ENCODE measurements at places on chromosomes 2 and 18.

GRCh38 chr18:3177902-3178687 is 41.7 kb downstream of the MYOM1 start:
- no peak for DNase-seq

GRCh38 chr2:24824071-24824588 is 30.9 kb downstream of the CENPO start:
- DNase-seq, result no peak

DNA sequence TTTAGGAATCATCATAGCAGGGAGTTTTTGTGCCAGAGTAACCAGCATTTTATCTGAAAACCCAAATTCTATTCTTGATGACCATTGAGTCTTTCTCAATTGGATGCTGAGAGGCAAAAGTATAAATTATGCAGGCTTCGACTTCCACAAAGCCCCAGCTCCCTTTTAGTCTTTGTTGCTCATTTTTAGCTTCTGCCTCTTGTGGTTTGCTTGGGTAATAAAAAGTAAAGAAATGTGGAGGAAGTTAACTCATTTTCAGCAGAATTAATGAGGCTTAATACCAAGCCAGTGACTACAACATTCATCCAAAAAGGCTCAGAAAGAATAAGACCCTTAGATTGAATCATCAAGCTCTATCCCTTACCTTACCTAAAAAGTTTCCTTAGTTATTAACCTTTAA is 18.6 kb downstream of the ERMN start:
- peak; percentile 3 for DNase-seq

- DNase-seq, result peak; percentile 1
These were observed 202.4 kb upstream of the HNRNPA3 start for GRCh38 chr2:177010146-177010545.

DNA sequence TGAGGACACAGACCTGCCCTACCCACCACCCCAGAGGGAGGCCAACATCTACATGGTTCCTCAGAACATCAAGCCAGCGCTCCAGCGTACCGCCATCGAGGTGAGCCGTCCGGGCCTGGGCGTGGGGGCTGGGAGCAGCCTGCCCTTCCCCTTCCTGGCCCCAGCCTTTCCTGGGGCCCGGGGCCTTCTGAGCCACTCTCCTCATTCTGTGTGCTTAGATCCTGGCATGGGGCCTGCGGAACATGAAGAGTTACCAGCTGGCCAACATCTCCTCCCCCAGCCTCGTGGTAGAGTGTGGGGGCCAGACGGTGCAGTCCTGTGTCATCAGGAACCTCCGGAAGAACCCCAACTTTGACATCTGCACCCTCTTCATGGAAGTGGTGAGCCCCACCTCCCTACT is 157.9 kb downstream of the DYSF start:
- no peak for DNase-seq

DNA sequence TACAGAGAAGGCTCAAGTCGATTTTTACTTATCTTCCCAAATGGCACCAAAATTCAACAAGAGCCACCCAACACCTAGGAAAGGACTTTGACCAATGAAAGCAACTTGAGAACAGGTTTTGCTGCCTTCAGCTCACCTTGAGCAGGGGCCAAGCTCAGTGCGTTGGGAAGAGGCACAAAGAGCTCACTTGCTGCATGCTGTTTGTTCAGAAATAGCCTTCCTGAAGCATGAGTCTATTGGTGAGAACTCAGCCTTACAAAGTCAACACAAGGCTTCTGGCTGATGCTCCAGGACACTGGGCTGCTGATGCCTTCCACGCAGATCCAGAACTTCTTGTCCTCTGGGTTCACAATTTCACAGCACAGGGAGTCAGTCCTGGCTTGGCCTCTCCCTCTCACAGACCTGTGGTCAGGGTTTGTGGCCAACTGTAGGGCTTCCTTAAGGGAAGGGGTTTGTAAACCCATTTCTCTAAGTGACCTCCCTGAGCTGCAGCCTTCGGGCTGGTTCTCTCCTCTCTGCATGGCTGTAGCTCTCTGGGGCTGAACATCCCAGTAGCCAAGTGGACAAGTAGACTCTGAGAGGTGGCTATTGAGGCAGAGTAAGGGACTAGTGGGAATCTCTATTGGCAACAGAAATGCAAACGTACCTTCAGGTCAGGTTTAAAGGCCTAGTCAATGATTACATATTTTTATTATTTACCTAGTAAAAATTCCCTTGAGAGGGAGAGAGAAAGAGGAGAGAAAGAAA is 124.7 kb upstream of the GATA6 start:
- no peak for DNase-seq

GRCh38 chr2:230541934-230542380 is 126.0 kb downstream of the SP100 start:
- peak; percentile 36 for DNase-seq

- no peak for DNase-seq
These were observed 248.4 kb downstream of the GLI2 start for GRCh38 chr2:120984046-120984445.

GRCh38 chr2:158723181-158723838 is 71.8 kb upstream of the DAPL1 start:
- no peak for DNase-seq

- peak; percentile 63 for DNase-seq
These were observed 23.0 kb upstream of the ACTR2 start for GRCh38 chr2:65204461-65205210.

DNA sequence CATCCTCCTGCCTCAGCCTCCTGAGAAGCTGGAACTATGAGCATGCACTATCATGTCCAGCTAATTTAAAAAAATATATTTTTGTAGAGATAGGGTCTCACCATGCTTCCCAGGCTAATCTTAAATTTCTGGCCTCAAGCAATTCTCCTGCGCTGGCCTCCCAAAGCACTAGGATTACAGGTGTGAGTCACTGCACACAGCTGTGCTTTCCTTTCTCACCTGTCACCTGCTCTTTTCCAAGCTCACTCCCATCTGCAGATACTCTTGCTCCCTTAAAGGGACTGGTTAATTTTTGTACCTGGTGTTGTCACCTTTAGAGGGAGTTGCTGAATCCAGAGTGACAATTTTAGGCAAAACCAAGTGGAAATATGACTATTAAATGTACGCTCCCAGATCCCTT is 178.2 kb downstream of the LOXHD1 start:
- no peak for DNase-seq

DNA sequence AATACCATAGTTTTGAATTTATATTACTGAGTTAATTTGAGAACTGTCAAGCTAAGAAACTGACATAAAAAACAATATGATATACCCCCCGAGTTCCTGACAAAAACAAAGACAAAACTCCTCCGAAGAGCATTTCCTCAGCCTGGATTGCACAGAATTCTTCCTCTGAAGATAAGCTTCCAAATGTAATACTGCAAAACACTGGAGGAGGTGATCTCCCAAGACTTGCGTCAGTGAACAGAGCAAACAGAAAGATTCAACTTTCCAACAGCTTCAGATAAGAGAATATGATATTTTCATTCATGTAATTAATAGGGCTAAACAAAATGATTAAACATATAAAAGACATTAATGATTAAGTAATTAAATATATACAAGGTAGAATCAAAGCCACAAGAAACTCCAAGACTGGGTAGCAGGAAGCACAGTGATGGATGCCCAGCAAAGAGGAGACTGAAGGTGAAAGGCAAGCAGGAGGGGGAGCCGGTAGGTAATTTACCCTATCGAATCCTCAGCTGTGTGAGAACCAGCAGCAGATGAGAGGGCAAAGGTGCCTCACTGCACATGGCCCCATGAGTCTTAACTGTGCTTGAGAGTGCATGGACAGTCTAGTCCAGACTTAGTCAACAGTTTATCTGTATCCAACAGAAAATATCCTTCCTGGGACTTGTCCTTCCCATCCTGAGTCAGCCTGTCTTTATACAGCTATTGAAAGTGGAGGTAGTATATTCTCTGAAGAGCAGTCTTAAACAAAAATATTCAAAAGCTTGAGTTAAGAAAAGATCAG is 18.3 kb upstream of the SERPINB3 start:
- DNase-seq, result peak; percentile 63

GRCh38 chr2:15554525-15555218 is 6.5 kb downstream of the NBAS start:
- no peak for DNase-seq

DNA sequence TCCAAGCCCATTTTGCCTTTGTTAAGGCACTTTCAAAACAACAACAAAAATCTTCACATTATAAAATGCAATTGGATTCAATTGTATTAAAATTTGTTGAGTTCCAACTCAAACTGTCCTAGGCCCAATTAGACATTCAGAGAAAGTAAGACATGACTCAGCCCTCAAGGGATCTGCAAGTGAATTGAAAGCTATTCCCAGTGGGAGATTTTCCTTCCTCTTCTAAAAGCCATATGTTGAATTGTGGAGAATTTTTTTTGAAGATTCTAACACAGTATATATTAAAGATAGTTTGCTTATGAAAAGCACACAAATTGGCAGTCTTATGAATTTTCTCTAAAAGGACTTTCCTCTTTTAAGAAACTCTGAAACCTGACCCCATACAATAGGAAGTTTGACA is 268.0 kb upstream of the PARD3B start:
- DNase-seq, result no peak

- DNase-seq, result peak; percentile 48
These were observed at the start of gene NEURL3 for GRCh38 chr2:96505231-96505889. TSS of gene NEURL3 (minus strand) at chr2:96505357. CDS start at chr2:96505286, 71 bp downstream.

DNA sequence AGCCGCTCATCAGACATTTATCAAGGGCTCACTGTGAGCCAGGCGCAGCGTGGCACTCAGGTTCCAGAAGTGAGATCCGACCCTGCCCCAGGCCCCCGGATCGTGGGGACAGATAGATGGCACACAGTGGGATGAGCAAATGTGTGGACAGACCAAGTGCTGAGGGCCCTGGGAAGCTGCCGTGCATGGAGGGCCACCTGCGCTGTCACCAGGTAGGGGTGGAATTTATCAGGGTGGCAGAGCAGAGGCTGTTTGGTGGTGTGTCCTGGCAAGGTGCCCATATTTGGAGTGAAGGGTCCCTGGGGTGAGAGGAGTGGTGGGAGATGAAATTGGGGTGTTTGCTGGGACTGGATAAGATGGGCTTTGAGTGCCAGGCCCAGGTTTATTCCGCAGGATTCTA is 92.8 kb upstream of the HS6ST1 start:
- no peak for DNase-seq

DNA sequence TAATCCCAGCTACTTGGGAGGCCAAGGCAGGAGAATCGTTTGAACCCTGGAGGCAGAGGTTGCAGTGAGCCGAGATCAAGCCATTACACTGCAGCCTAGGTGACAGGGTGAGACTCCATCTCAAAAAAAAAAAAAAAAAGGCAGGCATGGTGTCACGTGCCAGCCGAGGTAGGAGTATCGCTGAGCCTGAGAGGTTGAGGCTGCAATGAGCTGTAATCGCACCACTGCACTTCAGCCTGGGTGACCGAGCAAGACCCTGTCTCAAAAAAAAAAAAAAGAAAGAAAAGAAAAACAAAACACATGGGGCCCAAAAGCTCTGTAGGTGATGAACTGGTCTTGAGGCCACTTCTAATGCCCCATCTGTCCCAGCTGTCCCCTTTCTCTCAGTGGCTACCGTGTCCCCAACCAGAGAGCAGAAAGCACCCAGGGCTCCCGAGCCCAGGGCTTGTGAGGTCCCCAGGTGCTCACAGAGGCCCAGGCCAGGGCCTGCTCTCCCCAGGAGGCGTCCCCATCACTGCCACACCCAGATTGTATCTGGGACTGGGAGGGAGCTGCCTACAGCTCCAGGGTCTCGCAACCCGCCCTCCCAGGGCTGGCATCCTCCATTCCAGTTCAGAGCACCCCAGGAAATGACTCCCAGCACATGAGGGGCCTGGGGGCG is 8.5 kb downstream of the KLHL30 start:
- no peak for DNase-seq

GRCh38 chr2:159148901-159149300 is 137.6 kb downstream of the WDSUB1 start:
- no peak for DNase-seq

DNA sequence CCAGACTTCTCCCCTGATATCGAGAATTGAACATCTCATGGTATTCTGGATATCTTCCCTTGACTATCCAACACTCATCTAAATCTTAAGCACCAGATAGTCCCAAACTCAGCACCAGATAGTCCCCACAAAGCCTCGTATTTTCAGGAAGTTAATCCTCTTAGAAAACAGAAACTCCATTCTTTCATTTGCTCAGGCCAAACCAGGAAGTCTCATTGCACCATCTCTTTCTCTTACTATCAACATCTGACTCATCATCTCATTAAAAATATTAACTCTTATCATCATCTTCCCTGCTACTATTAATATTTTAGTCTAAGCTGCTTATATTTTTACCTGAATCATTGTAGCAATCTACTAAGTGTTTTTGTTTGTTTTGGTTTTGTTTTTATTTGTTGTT is 286.4 kb downstream of the GALNT13 start:
- DNase-seq, result peak; percentile 53

DNA sequence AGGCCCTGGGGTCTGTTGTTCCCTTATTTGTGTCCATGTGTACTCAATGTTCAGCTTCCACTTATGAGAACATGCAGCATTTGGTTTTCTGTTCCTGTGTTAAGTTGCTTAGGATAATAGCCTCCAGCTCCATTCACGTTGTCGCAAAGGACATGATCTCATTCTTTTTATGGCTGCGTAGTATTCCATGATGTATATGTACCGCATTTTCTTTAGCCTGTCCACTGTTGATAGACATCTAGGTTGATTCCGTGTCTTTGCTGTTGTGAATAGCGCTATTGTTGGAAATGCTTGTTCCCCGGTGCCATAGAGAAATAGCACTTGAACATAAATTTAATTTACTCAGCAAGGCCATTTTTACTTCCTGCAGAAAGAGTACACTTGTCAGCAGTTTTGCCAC is 51.3 kb upstream of the EPAS1 start:
- no peak for DNase-seq

DNA sequence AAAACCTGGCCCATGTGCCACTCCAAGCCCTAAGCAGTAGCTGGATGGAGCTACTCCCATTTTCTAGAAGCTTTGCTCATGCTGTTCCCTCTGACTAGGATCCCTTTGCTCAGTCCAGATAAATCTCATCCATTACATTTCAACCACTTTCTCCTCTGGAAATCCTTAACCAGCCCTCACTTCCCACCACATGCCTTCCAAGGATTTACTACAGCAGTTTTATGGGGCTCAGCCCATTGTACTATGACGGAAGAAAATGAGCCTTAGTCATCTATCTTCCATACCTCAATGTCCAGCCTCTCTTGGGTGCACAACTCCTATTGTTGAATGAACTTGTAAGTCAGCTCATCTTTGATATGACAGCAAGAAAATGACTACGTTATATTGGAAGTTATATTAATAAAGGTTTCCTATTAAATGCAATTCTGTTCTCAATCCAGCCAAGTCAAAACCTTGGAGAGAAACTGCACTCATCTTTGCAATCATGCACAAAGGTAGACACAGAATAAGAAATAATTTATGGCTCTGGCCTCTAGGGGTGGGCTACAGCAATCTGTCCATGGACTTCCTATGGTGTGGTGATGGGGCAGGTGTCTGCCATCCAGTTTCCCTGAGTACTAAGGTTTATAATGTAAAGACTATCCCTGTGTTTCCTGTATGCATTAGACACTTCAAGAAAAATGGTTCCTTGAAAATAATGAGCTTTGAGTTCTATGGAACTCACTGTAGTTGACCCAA is 3.4 kb downstream of the B4GALT6 start:
- no peak for DNase-seq

- no peak for DNase-seq
These were observed 36.1 kb downstream of the PSTPIP2 start for GRCh38 chr18:46035696-46036680.

- DNase-seq, result peak; percentile 15
These were observed 221.8 kb downstream of the ANAPC1 start for GRCh38 chr2:111662039-111662770.

All from amniotic epithelial cell (primary cell).